ENCODE measurements at places on chromosomes 2 and 18. TPM values are rescaled to one million over a fixed set of nuclear protein-coding genes. Genes with fewer than 3 reads are reported as not detected.

Gene CNGA3
- total RNA-seq = not detected

Gene TNP1
- total RNA-seq = not detected

Gene SERPINB11
- not detected for total RNA-seq

DNA sequence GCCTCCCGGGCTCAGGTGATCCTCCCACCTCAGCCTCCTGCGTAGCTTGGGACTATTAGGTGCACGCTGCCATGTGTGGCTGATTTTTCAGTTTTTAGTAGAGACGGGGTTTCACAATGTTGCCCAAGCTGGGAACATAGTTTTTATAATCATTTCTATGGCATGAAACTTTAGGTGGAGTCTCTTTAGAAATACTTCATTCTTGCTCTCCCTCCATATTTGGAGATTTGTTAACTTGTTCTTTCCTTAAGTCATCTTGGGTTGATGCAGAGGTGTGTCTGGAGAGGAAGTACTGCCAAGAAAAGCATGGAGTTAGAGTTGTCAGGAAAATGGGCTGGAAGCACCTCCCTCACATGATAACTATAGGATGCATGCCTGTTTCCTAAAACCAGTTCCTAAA, 17.4 kb downstream of the ZNF532 start:
- no peak overlapping the region for H3K27ac ChIP-seq
- peaks cover 5% of the 10 kb centered on the region for H3K36me3 ChIP-seq
- DNase-seq = no peak

DNA sequence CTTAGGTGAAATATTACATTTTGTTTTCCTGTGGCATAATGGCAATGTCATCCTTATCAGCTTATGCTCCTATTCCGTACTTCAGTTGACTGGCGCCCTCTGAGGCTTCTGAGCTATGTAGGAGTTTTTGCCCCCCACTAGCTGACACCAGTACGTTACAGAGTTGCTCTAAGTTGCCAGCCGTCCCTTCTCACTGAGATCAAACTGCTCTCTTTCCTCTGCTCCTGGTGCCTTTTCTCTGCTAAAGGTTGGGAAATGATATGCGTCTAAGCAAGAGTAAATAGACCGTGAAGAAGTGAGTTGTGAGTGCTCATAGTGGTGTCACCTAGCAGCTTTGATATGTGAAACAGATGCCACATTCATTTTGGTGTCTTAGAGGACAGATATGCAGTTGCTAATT, 99.2 kb downstream of the RAPGEF4 start:
- no peak overlapping the region for H3K27ac ChIP-seq
- no peak for DNase-seq
- H3K27me3 ChIP-seq = peaks cover 30% of the 10 kb centered on the region
- no peak overlapping the region for H3K4me3 ChIP-seq
- peaks cover 6% of the 10 kb centered on the region for H3K4me1 ChIP-seq
- H3K36me3 ChIP-seq = no peaks in the 10 kb centered on the region

GRCh38 chr2:149902081-149902480, 314.5 kb upstream of the MMADHC start:
- H3K4me3 ChIP-seq = no peak overlapping the region
- H3K27me3 ChIP-seq = no peaks in the 10 kb centered on the region
- H3K36me3 ChIP-seq = no peaks in the 10 kb centered on the region

DNA sequence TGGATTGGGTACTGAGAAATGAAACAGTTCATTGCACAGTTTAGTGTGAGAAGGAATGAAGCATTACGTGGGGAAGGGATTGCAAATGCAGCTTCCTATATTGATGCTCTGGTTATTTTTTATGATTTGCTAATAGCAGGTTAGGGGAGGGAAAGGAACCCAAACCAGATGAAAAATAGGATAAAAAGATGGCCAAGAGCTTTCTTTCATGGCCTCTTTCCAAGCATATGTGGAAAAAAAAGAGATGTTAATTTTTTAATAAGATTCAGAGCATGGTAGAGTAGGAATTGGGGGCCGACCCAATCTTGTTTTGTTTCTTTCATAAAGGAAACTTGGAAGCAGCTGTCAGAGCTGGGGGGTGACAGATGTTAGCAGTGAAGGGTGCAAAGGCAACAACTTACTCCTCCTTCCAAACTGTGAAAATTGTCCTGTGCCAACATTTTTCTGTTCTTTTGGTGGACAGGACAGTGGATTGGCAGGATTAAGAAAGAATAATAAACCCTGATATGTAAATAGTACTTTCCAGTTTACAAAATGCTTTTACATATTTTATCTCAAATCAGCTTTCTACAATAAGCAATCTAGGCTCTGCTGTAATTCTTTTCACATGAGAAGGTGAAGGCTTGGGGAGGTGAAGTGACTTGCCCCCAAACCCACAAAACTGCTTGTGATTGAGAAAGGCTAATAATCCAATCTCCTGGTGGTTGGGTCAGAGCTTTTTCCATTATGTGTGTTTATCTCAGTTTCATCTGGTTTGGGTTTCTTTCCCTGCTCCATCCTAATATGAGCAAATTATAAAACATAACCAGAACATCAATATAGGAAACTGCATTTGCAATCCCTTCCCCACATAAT, 270.1 kb downstream of the ETAA1 start:
- H3K4me3 ChIP-seq = no peak overlapping the region
- H3K27ac ChIP-seq = no peak overlapping the region
- DNase-seq = no peak
- no peaks in the 10 kb centered on the region for H3K4me1 ChIP-seq
- H3K36me3 ChIP-seq = no peaks in the 10 kb centered on the region
